SW 1271 (cell line): ENCODE measurements at places on chromosomes 2 and 18.

GRCh38 chr2:72822794-72823193 is 3.0 kb downstream of the EXOC6B start:
- no peak for DNase-seq

DNA sequence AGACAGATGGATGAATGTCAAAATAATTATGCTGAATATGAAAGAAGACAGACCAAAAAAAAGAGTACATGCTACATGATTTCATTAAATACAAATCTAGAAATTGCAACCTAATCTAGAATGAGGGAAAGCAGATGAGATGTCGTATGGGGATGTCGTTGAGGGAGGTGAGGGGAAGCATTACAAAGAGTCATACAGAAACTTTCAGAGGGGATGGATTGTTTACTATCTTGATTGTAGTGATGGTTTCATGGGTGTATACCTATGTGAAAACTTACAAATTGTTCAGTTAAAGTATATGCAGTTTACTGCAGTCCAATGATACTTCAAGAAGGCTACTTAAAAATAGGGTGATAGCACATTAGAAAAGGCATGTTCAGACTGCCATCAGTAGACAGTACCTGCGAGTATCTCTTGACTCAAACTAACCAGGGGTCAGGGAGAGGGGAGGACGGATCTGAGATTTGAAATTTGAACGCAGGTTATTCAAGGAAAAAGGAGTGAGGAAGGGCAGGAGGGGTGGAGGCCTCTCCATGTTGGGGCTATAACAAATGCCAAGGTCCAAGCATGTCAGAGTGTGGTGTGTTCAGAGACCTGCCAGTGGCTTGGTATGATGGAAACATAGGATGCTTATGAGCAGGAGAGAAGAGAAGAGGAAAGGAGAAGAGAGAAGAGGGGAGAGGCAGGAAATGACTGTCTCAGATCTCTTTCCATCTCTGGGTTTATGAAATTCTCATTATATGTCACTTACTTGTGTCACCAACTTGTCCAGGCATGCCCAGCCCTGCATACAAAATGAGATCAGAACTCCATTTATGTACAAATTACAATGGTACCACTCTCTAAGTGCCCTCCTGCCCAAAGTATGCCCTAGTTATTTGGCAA is 257.3 kb upstream of the CXCR4 start:
- no peak for DNase-seq

- DNase-seq: no peak
These were observed 70.3 kb downstream of the SCN1A start for GRCh38 chr2:166057370-166058164.

DNA sequence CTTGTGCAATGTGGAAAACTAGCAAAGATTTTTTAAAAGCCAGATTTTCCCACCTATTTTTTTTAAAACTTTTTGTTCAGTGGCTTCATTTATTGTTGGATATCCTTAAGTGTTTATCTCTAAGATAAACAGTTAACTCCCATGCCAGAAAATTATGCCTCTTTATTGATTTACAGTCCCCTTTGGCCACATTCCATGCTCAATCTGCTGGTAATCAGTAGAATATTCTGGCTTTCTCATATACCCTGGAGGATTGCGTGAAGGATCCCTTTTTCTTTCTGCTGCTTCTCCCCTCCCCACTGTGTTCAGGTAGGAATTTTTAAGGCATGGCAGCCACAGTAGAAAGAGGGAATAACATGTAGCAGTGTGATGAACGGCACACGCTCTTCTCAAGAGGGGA is 2.6 kb downstream of the GRHL1 start:
- no peak for DNase-seq

DNA sequence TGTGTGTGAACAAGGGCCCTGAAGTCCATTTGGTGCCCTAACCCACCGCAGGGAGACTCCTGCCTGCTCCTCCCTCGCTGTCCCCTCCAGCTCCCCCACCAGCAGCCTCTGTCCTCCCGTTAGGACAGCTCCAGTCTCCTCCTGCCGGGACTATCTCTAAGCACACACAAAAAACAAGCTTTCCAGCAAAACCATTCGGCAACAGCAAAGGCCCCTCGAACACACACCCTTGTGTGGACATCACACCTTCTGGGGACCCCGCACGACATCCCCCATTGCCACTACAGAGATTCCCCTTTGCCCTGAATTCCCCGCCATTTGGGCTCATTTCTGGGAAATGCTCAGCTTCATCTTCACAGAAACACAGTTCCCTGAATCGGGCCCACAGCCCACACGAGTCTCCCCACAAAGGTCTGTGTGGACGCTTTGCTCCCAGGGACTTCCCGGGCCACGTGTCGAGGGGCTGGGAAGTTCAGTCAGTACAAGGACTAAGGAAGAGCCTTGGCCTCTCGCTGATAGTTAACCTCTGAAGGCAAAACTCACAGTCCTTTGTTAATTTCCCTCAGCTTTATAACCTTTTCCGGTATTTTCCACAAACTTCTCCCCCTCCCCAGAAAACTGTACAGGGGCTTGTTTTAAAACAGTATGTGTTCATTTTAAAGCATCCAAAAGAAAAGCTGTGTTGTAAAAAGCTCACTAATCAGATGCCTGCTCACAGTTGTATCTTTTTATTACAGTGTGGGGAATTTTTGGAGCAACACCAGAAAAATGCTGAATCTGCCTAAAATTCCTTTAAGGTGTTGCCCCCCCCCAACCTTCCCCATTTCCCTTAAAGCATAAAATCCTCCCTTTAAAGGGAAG is 25.9 kb downstream of the SMAD7 start:
- no peak for DNase-seq

DNA sequence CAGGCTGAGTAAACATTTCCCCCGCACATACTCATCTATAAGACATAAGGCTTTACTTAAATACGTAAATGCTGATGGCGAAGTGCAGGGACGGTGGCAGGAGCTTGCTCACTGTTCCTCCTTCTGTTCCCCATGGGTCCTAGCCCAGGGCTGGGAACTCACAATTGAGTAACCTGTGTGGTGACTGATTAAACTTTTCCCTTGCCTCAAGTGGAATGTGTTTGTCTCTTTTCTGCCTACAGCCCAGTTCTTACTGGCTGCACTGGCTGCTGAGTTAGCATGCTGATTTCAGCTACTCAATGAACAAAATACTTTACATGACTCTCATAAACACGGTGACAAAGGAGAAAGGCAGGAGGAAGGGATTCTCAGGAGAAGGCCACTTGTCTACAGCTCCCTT is 87.3 kb downstream of the MARCO start:
- DNase-seq: no peak

DNA sequence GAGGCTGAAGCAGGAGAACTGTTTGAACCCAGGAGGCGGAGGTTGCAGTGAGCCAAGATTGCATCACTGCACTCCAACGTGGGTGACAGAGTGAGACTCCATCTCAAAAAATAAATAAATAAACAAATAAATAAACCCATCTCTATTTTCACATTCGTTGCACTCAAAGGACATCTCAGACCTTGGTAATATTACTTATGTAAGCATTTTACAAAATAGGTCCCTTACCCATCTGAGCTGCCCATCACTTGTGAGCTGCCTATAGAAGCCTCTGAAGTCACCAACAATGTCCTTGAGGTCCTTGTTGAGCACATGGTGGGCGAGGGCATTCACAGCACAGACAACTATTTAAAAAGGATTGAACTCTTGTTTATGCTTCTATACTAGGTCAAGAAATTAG is 15.4 kb downstream of the ENOSF1 start:
- DNase-seq: no peak

- DNase-seq: no peak
These were observed 6.1 kb upstream of the NCL start for GRCh38 chr2:231470246-231470900.

DNA sequence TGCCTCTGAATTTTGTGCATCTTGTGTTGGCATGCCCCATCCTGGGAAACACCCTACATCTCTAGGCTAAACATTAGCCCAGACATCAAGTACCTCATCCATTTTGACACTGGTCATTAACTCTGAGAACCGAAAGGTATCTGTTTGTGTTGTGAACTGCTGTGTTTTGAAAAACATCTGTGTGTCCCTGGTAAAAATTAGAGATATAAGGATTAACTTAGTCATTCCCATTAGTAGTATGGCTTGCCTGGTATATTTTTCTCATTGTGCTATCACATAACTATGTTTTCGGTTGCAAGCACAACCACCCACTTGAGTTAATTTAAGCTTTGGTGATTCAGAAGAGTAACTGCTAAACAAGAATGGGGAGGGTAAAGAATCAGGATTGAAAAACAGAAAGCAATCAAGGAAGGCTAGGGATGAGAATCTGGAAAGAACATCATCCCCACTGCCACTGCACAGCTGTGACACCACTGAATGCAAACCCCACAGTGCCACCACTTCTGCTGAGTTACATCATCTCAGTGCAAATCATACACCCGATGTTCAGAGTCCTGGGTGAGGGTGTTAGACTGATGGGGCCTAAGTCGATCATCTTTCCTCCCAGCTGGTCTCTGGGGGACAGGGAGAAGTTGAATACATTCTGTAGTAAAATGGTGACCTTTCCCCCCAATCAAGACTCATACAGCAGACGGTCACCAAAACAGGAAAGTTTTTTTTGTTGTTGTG is 234.0 kb downstream of the EPHA4 start:
- DNase-seq: no peak

GRCh38 chr2:196295005-196295404 is 123.6 kb upstream of the STK17B start:
- no peak for DNase-seq

GRCh38 chr2:84885111-84885510 is 4.2 kb upstream of the TRABD2A start:
- DNase-seq: no peak

- DNase-seq: no peak
These were observed 352.1 kb upstream of the ZNF521 start for GRCh38 chr18:25704071-25704470.

- DNase-seq: no peak
These were observed 18.7 kb downstream of the TYW5 start for GRCh38 chr2:199936554-199936953.

DNA sequence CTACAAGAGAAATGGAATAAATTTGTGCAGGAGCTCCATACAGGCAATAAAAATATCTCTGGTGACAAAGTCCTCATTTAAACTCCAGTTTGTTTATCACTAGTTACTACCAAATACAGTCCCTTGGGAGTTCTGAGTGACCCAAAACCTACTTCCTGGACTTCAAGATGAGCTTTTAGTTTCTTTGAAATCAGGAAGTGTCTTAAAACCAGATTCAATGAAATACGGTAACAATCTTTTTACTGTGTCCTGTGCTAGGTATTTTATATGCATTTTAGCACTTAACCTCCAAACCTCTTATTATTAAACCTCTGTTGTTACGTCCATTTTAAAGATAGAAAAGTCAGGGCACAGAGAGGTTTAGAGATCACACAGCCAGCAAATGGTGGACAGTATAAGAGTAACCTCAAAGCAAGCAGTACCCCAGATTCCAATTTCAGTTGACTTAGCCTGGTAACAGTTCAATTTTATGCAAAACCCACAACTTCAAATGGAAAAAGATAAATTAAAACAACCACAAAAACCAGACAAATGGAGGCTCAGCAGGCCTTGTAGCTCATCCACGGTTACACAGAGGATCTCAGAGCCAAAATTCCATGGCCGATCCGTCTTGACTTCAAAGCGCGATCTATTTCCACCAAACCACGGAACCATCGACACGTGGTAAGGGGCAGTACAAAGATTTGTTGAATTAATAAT is 1.3 kb upstream of the KCMF1 start:
- DNase-seq: no peak

DNA sequence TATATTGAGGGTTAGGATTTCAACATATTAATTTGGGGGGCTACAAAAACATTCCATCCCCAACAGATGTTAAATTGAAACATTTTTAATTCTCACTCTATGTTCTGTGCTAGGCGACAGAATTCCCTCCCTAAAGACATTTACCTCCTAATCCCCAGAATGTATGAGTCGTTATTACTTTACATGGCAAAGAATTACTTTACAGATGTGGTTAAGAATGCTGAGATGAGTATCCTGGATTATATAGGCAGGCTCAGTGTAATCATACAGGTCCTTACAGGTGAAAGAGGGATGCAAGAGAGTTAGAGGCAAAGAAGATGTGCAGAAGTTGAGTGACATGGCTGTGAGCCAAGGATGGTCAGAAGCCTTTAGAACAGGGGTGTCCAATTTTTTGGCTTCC is 974.1 kb upstream of the ACVR2A start:
- DNase-seq: no peak

- no peak for DNase-seq
These were observed 296.1 kb downstream of the RND3 start for GRCh38 chr2:150191349-150191748.

GRCh38 chr2:192416060-192416459 is 221.3 kb upstream of the TMEFF2 start:
- DNase-seq: no peak

- DNase-seq: no peak
These were observed 22.3 kb downstream of the SEMA4F start for GRCh38 chr2:74676331-74676730.

GRCh38 chr2:46717344-46718121 is 198.1 kb downstream of the MCFD2 start:
- DNase-seq: no peak
